Stimulated activated CD4-positive, alpha-beta T cell treated with anti-CD3 and anti-CD28 coated beads, Interleukin-2, amount 100 ng/mL, for 24 hours (primary cell): ENCODE measurements at places on chromosomes 11 and 22.

DNA sequence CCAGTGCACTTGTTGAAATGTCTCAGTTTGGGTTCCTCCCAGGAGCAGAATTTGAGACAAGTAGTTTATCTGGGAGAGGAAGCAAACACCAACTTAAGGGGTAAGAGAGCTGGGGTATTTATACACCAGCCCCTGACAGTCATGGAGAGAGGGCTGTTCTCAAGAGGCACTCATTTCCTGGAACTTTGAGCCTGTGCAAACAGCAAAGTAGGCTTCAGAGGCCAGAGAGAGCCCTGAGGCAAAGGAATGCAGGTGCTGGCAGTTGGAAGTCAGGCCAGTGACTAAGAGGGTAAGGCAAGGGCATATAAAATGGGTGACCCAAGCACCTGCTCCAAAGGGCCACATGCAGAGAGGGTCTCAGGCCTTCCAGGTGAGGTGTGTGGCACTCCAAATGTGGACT is 16.1 kb downstream of the MS4A18 start:
- no peak for DNase-seq

DNA sequence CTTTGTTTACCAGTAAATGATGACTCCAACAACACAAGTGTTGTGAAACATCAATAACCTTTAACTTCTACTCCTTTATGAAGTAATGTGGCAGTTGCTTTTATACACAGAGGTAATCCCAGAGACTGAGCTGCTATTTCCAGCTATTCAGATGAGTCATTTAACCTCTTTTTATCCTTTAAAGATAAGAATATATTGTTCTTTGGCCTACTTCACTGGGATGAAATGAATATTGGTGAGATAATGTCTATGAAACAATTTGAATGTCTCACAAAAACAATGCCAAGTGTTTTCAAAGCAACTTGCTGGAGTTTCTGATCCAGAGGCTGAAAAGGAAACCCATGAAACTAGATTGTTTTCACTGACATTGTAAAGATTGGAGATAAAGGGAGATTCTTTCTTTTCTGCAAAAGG is 564.4 kb upstream of the LUZP2 start:
- DNase-seq = no peak

GRCh38 chr11:108662700-108663099 is 2.2 kb upstream of the DDX10 start:
- no peak for DNase-seq

GRCh38 chr11:68430801-68431200 is 29.8 kb upstream of the PPP6R3 start:
- DNase-seq = no peak

DNA sequence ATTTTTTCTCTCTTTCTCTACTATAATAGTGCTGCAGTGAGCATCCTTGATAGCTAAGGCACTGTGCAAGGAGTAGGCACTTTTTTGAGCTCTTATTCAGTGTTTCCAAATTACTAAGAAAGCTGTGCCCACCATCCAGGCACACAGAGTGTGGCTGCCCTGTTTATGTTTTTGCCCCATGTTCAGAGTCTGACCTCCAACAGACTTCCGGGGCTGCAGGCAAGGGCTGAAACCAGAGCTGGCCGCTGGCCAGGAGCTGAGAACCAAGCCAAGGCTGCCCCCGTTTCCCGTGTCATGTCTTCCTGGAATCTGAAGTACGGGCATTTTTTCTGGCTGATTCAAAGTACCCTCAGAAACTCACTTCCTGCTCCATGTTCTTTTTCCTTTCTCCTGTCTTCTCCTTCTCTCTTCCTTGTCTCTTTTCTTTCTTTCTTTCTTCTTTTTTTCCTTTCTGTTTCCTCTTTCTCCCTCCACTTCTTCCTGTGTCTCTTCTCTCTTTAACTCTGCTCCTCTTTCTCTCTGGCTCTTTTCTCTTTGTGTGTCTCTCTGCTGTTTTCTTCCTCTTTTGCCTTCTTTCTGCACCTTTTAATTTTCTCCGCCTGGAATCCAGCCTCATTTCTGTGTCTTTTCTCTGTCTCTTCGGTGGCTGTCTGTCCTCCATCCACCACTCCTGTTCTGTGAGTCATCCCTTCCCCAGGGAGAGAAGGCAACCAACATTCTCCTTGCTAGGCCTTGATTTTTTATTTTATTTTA is 17.0 kb upstream of the KCTD14 start:
- DNase-seq = no peak
